ENCODE measurements at places on chromosomes 7 and 10. TPM values are rescaled to one million over a fixed set of nuclear protein-coding genes. Genes with fewer than 3 reads are reported as not detected.

- DNase-seq, result no peak
These were observed 147.2 kb downstream of the MAPK8 start for GRCh38 chr10:48453451-48454301.

GRCh38 chr7:77653572-77653971 is 42.7 kb upstream of the RSBN1L start:
- no peak for DNase-seq

The OR6B1 gene
- not detected for total RNA-seq

DNA sequence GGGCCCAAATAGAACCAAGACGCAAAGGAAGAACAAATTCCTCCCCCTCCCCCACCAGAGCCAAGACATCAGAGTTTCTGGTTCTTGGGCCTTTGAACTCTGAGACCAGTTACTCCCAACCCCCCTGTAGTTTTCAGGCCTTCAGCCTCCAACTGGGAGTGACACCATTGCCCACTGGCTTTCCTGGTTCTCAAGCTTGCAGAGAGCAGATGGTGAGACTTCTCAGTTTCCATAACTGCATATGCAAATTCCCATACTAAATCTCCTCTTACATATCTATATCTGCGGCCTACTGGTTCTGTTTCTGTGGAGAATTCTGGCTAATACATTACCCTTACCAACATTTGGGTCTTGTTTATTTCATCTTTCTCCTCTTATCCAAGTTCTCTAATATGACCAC is 762.9 kb downstream of the GRM8 start:
- no peak for DNase-seq

The NEBL gene
- 1.9 TPM for total RNA-seq

DNA sequence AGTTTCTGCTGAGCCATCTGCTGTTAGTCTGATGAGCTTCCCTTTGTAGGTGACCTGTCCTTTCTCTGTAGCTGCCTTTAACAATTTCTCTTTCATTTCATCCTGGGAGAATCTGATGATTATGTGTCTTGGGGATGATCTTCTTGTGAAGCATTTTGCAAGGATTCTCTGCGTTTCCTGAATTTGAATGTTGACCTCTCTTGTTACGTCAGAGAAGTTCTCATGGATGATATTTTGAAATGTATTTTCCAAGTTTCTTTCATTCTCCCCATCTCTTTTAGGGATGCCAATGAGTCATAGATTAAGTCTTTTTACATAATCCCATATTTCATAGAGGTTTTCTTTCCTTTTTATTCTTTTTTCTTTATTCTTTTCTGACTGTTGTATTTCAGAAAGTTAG is 184.2 kb upstream of the BET1 start:
- no peak for DNase-seq

- DNase-seq, result no peak
These were observed 14.6 kb downstream of the ITGB1 start for GRCh38 chr10:32943395-32943794.

The EIF5AL1 gene
- 0.67 TPM for total RNA-seq

DNA sequence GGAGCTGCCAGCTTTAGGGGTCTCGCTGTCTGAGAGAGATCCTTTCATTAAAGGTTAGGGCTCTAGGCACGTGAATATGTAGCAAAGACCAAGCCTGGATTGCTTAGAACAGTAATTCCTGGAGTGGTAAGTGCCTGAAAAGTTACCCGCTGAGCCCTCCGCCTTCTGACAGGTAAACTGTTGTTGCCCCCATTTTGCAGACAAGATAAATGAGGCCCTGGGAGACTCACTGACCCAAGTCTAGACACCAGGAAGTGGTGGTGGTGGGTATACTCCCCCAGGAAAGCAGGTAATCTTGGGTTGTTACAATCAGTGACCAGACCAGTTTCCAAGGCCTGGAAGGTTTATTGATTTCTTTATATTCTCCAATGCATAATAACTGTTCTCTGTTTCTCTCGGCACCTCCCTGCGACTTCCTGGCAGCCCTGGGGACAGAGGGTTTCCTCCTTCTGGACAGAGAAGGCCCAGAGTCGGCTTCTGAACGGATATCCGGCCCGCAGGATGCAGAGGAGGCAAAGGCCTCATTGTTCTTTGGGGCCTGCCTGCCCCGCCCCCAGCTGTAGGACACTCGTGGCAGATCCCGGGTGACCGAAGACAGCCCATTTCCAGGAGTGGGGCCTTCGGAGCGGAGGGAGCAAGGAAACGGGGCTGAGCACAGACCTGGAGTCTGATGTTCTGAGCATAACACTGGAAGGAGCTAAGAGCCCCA is 1.3 kb upstream of the GRK5 start:
- peak; percentile 30 for DNase-seq

DNA sequence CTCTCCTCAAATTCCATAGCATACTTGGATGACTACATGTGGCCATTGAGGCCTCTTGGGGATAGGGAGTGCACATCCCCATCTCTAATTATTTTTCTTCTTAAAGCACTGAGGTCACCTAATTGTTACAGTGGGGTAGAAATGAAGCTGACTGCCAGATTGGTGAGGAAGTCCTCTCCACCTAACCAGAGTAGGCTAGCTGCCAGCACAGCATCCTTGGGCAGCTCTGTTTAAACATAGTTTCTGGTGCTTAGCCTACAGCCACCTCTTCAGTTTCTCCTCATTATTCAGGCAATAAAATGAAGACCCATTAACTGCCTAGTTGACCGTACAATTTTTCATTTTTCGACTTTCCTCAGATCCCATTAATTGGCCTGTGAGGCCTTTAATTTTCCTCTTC is 104.6 kb downstream of the MLLT10 start:
- no peak for DNase-seq

The NCF1 gene
- not detected for total RNA-seq

DNA sequence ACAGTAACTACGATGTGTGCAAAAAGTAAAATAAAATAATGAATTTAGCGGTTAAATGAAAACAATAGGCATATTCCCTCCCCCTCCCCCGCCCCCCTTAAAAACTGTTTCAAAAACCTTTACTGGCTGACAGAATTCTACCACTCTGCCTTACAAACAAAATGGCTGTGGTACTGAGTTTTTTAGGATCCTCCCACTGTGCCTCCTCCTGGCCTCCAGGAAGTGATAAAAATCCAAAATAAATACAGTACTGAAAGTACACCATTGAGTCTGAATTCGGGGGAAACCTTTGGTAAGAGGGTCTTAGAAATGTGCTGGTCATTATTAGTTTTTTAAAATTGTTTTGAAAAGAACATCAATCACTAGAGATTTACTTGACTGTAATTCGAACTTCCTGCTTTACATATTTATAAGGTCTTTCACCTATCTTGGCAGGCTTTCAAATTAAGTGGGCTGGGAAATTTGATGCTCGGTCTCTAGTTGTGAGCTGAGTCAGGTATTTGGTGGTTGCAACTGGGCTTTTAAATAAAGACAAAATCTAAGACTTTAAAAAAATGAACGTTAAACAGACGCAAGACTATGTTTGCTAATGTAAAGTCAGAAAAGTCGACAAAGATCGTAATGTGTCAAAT is 32.5 kb upstream of the EPC1 start:
- DNase-seq, result peak; percentile 50

The ACSM6 gene
- not detected for total RNA-seq

DNA sequence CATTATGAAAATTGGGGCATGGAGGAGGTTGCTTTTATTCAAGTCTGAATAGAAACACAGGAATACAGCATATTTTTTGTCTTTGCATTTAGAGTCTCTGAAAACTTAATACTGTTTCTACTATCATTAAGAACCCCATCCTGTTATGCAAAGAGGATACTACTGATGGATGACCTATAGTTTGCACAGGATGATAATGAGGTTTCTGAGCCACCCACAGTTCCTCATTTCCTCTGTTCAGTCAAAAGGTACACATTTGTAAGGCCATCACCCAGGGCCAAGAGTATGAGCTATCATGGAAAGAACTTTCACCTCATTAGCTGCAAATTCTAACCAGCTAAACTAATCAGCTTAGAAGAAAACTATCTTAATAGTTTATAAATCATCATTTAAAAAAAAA is 213.0 kb upstream of the CHRM2 start:
- no peak for DNase-seq

- no peak for DNase-seq
These were observed 45.9 kb upstream of the DRGX start for GRCh38 chr10:49441488-49442476.

DNA sequence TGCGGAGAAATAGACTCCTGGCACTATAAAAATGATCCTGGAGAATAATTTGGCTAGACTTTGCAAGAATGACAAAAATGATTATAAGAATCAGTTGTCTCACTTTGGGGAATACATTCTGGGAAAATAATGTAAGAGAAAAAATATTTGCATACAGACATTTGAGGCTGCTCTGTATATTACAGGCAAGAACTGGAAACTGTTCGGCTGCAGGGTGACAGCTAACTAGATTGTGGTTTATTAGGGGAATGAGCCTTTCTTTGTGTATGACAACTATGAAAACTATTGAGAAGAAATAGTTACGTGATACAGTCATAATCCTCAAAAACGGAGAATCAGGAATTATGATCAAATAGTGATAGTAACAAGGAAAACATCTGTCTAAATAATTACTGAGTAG is 8.6 kb downstream of the TRIM56 start:
- DNase-seq, result peak; percentile 65

- no peak for DNase-seq
These were observed 187.4 kb upstream of the GALNT17 start for GRCh38 chr7:70944516-70944915.

DNA sequence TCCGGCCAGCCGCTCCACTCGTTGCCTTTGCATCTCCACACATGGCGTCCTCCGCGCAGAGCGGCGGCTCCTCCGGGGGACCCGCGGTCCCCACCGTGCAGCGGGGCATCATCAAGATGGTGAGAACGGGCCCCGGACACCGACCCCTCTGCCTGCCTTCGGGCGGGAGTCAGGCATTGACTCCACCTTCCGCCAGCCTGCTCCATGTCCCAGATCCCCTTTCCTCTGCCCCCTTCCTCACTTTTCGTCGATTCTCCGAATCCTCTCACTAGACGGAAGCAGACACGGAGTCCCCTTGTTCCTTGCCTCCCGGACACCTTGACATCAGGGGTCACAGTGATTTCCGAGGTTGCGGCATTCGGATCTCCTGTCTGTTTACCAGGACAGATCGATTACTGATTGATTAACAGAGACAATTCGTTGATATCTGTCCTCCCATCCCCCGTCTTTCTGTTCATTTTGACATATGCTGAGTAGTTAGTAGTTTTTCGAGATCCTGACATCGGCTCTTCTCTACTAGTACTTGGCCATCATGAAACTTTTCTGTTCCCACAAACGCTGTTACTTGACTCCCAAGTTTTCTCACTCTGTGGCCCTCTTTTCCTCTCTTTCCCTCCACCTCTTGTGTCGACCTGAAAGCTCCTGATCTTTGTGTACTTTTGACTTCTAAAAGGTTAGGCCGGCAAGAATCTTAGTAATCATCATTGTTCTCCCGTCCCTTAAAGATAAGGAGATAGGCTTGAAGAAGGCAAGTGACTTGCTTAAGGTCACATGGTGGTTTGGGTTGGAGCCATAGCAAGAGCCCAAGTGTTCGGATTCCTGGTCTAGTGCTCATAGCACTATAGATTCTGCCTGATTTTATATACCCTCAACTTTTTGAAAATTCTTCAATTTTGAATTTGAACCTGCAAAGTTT is 597 bp downstream of the SND1 start:
- DNase-seq, result peak; percentile 27

GRCh38 chr7:96100737-96101136 is 221.2 kb downstream of the SLC25A13 start:
- DNase-seq, result no peak

DNA sequence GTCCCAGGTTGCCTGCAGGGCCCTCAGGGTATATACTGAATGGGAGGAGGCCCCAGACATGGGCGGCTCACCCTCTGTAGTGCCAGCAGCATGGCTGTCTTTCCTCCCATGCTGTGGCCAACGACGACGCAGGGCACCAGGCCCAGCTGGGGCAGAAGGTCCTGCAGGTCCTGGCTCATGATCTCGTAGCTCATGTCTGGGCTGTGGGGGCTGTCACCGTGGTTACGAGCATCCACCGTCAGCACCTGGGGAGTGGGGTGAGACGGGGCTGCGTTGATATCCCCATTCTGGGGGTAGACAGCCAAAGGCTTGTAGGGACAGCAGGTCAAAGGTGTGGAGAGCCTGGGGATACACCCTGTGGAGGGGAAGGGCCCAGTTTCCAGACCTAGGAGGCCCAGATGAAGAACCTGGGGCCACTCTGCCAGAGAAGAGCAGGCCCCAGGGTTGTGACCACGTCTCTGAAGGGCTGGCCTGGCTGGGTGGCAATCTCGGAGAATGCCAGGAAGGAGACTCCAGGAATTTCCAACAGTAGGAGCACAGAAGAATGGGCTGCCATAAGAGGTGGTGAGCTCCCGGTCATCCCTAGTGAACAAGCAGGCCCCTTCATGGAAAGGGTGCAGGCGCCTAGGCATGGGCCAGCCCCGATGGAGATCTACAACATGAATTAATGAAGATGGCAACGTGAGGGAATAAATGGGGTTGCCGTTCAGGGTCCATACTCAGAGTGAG is 947 bp downstream of the ABHD11 start:
- DNase-seq, result no peak

GRCh38 chr7:4706384-4707216 is 24.5 kb downstream of the FOXK1 start:
- no peak for DNase-seq

GRCh38 chr10:14023673-14024328 is 306.9 kb downstream of the FRMD4A start:
- DNase-seq, result no peak

The ASL gene
- total RNA-seq, result 59.7 TPM

The GRM3 gene
- not detected for total RNA-seq

DNA sequence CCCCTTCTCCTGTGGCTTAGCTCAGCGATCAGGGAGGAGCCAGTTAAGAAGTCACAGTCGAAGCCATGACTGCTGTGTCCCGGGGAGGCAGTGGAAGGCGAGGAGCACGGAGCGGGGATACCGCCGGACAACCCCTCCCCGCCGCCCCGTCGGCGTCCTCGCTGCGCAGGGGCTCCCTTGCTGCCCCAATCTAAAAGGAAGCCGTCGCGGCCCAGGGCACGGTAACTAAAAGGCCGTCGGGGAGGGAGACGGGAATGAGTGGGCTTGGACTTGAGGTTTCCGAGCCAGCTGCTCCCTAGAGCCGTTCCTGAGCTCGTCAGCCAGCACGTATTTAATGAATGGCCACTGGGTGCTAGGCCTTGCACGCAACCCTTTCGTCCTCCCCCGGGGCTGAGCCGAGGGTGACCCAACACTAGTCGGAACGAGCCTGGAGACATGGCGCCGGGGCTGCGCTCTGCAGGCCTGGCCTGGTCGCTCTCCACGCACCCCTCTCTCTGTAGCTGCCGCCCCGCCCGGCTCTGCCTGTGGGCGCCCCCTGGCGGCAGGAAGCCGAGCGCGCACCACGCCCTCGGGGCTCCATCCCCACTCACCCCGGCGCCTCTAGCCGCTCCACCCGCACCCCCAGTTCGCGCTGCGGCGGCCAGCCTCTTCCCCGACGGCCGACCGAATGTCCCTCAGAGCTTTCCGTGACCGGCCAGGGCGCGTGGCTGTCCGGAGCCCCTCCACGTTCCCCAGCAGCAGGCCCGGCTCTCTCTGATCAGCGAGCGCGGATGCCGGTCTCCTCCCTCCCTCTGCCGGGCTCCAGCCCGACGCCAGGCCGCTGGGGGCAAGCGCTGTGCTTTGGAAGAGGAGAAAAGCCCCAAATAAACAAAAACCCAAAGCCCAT is 29.3 kb upstream of the KCNK18 start:
- DNase-seq, result peak; percentile 13

All from mammary epithelial cell (primary cell).